ENCODE measurements at places on chromosomes 3 and 15. TPM values are rescaled to one million over a fixed set of nuclear protein-coding genes. Genes with fewer than 3 reads are reported as not detected.

- no peaks in the 10 kb centered on the region for H3K36me3 ChIP-seq
- DNase-seq = no peak
- no peak overlapping the region for H3K27ac ChIP-seq
- H3K4me3 ChIP-seq = no peak overlapping the region
- H3K27me3 ChIP-seq = no peaks in the 10 kb centered on the region
Measured at GRCh38 chr3:126926684-126927400, 56.1 kb upstream of the PLXNA1 start.

GRCh38 chr3:125202197-125202596 lies 10.4 kb downstream of the SLC12A8 start:
- H3K36me3 ChIP-seq = no peaks in the 10 kb centered on the region
- peak; percentile 24 for DNase-seq
- H3K27me3 ChIP-seq = peaks cover 12% of the 10 kb centered on the region
- no peak overlapping the region for H3K27ac ChIP-seq
- peaks cover 6% of the 10 kb centered on the region for H3K4me1 ChIP-seq

- DNase-seq = no peak
- no peak overlapping the region for H3K4me3 ChIP-seq
- H3K36me3 ChIP-seq = no peaks in the 10 kb centered on the region
- H3K4me1 ChIP-seq = no peaks in the 10 kb centered on the region
- H3K27me3 ChIP-seq = no peaks in the 10 kb centered on the region
Measured at GRCh38 chr15:47333734-47334133, 383.6 kb upstream of the SEMA6D start.

The ZNF662 gene
- total RNA-seq = 0.64 TPM

Data from activated CD4-positive, alpha-beta memory T cell treated with anti-CD3 and anti-CD28 coated beads for 36 hours (primary cell).